ENCODE measurements at places on chromosomes 4 and X.
A peak's percentile ranks its signal among the peaks of the same experiment; 100 is the strongest.

GRCh38 chr4:140071806-140072205 lies 82.2 kb downstream of the MAML3 start:
- no peak for DNase-seq

- DNase-seq, result no peak
Measured at GRCh38 chrX:22053481-22053880, 21.4 kb downstream of the PHEX start.

DNA sequence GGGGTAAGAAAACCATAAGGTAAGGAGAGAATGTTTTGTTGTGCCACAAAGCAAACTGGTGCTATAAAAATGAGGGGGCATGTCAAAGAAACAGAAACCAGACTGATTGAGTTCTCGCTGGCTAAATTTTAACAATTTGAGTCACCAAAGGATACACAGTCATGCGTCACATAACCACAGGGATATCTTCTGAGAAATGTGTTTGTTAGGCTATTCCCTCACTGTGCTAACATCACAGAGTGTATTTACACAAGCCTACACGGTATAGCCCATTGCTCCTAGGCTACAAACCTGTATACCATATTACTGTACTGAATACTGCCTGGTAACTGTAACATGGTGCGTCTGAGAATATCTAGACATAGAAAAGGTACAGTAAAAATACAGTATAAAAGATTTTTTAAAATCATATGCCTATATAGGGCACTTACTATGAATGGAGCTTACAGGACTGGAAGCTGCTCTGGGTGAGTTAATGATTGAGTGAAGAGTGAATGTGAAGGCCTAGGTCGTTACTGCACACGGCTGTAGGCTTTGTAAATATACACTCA lies 50.1 kb downstream of the FBXW7 start:
- peak; percentile 31 for DNase-seq

DNA sequence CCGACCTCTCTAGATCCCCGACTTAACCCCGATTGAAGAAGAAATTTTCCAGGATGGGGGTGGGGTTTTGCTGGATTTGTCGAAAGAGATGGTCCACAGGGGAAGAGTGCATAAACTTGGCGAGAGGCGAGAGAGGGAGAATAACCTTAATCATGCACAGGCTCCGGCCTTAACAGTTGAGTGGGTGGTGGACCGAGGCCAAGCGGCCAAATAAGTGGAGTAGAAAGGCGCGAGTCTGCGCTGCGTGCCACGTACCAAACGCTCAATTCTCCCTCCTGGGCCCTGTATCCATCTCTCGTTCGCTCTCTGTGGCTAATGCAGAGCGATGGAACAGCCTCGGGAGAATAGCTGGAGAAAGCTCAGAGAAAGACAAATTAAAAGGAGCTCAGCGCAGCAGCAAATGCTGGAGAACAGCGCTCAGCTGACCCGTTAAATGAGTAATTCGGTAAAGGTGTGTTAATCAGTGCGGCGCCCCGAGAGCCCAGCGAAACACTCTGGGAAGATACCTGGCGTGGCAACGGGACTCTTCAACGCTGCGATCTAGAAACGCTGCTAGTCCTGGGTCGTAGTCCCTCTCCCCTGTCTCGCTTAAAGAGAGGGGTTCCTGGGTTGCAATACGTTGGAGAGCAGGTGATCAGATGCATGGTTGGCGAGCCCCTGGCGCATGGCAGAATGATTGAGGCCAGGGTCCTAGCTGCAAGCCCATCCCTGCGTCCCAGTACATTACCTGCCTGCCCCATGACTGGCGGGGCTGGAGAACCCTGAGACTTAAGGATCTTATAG lies 887 bp upstream of the IL1RAPL2 start:
- peak; percentile 30 for DNase-seq

GRCh38 chr4:121073004-121073435 lies 685 bp upstream of the NDNF start:
- DNase-seq, result no peak

GRCh38 chr4:122542411-122543236 lies 78.2 kb downstream of the IL21 start:
- DNase-seq, result no peak

- DNase-seq, result no peak
Measured at GRCh38 chr4:22480675-22481327, 35.1 kb downstream of the ADGRA3 start.

DNA sequence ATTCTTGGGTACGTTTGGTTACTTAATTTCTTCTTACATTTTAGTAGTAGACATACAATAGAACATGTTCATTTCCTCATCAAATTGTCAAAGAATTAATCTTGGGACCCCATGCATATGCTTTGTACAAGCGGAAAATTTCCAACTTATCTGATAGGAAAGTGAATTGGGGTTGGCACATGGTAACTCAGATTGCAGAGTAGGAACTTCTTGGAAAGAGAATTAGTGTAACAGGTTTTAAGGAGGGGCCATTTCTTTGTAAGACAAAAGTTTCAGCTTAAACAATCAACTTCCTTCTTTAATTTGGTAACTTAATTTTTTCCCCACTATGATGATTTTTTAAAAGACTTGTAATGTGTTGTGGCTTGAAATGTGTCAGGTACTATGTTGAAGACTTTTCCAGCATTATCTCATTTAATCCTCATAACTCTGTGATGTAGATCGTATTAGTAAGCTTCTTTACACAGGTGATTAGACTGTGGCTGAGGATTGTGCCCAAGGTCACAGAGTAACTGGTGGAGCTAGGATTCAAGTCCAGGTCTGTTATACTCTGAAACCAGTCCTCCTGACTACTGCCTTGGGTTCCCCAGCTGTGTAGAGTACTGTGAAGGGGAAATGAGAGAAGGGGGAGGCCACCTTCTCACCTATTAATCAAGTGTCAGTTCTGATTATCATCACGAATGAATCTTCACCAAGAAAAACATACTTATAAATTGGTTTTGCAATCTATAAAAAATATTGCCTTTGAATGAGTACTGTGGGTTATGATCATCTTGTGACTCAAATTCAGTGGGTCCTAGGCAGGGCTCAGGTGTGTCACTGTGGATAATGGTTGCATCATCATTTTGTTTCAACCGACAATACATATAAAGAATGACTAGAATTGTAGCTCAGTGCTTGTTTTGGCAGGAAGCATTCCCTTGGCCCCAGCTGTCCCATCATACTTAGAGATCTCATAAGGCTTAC lies 4.3 kb downstream of the GK start:
- DNase-seq, result no peak

DNA sequence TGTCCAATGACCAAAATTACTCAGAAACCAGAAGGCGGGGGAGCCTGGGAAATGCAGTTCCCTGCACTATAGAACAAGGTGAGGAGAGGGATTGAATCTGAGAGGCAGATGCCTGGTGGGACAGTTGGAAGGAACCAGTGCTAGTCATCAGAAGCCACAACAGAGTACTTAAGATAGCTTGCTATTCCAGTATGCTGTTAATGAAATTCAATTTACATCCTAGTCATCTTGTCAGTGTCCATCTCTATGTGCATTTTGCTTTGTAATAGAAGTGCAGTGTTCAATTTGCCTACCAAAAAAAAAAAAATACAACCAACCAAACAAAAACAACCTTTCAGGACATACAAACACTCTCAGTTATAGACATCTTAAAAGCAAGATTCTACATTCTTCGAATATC lies 679.1 kb upstream of the CPEB2 start:
- DNase-seq, result no peak

GRCh38 chrX:16433021-16433420 lies 216.9 kb upstream of the S100G start:
- no peak for DNase-seq

GRCh38 chr4:40976343-40976742 lies 226.6 kb downstream of the NSUN7 start:
- no peak for DNase-seq

GRCh38 chrX:24494647-24495075 lies 29.6 kb downstream of the PDK3 start:
- DNase-seq, result no peak

GRCh38 chrX:84118315-84118714 lies 69.7 kb downstream of the RPS6KA6 start:
- DNase-seq, result no peak

DNA sequence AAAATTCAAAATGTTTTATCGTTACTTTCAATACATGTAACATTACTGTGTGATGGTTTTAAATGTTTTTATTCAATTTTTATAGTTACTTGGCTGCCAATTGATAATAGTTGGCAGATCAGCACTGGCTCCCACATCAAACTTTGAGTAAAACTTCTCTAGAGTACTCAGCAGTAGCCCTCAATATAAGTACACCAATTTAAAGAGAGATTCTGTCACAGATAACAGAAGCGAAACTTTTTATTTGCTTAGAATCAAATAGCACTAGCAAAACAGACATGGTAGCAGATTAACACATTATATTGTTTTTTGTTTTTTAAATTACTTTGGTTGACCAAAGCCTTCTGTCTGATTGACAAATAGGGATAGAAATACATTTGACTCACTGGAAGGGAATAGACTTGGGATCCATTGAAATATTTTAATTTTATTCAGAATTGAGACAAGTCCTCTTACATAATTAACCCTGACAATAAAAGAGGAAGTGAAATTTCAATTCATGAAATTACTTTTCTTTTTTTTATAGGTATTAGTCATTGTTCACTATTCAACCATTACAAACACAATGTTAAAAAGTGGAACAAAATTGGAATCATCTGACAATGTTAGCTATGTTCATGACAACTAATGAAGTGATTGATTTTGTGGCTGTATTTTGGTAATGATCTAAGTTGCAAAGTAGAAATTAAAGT lies 554.9 kb downstream of the KLHL4 start:
- no peak for DNase-seq

GRCh38 chr4:2154215-2154740 lies 87.6 kb downstream of the HAUS3 start:
- DNase-seq, result no peak

DNA sequence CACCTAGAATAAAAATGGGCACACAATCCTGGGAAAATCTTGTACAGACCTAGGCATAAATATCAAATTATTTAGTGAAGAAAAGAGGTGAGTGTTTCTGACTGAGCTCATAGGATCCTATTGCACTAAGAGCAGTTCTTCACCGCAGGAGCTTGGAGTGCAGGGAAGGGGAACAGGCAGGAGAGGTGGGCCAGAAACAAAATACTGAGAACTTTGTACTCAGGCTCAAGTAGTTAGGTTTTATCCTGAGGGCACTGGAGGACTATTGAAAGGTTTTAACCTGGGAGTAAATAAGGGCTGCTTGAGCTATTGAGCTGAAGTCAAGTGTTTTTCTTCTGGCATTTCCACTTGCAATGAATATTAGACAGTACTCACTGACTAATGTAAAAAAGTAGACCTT lies 12.2 kb downstream of the EPHA5 start:
- DNase-seq, result no peak

DNA sequence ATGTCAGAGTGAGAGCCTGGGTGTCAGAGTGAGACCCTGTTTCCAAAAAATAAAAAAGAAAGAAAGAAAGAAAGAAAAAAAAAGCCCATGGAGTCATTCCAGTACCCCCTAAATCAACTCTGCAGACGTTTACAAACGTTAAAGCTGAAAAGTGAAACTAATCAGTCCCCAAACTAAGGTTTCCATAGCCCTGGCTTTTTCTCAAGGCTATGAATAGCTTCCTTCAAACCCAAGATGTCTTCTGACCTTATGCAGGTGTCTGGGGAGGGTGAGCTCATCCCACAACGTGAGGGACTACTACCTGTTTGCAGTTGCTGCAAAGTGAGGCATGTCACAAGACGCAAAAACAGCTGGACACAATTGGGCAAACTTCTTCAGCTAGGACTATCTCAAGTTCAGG lies 144.0 kb downstream of the SH3KBP1 start:
- no peak for DNase-seq

DNA sequence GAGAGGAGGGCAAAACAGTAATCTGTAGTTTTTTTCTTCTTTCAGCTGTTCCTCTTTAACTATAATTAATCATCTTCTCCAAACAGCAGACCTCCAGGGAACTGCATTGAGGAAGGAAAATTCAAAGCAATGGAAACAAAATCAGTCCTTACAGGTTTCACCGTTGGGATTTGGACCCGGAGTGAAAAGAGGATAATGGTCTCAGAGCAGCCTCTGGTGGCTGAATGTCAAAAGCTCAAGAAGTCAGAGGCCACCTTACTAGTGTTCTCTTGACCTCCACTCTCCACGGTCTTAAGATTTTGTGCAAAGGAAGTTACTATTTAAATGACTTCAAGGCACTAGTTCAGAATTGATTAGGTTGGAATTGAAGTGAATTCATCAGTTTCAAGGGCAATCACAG lies 16.0 kb upstream of the MID1 start:
- DNase-seq, result no peak

- DNase-seq, result no peak
Measured at GRCh38 chrX:12496343-12496742, 294.9 kb upstream of the PRPS2 start.

GRCh38 chr4:78312989-78313753 lies 238.4 kb upstream of the ANXA3 start:
- no peak for DNase-seq

DNA sequence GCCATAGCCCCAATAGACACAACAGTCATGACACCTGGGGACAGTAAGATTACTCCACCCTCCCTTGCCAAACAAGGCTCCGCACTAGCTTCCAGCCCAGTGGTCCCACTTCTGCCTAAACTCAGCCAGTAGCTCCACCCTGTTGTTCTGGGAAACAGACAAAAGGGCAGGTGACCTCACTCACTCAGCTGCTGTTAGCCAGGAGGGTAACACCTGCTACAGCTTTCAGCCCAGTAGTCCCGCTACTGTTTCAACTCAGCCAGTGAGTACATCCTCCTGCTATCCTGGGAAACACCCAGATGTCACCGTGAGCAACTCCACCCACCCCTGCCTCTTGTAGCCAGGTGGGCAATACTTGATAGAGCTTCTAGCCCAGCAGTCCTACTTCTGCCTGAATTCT lies 162.7 kb upstream of the CPXCR1 start:
- DNase-seq, result no peak

DNA sequence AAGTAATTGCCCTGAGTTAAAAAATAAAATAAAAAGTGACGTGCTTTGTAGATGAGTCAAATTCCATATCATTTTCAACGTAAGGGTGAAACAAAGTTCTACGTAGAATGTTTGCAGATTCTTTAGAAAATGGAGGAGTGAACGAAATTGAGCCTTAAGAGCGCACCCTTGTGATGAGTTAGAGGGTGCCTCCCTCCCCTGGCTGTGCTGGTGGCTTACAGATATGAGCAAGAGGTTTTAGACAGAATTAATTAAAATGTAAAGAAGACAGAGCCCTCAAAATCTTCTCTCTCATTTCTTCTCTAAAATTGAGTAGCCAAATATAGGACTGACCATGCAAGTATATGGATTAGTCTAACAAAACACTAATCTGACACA lies 30.2 kb upstream of the LGI2 start:
- no peak for DNase-seq
